ENCODE measurements at places on chromosomes 11 and 22. TPM values are rescaled to one million over a fixed set of nuclear protein-coding genes. Genes with fewer than 3 reads are reported as not detected.

Gene BTG4
- not detected for total RNA-seq

Gene TRIM49
- not detected for total RNA-seq

Gene RABL2B
- 36.7 TPM for total RNA-seq

Gene POGLUT3
- total RNA-seq = 22.0 TPM

Gene GSTT2
- 5.1 TPM for total RNA-seq

Gene RBMXL2
- 0.12 TPM for total RNA-seq

Gene OR52N4
- total RNA-seq = not detected

Gene GLYAT
- not detected for total RNA-seq

Gene C11orf65
- total RNA-seq = 1.3 TPM

Gene DDIAS
- 17.1 TPM for total RNA-seq

Gene C22orf31
- not detected for total RNA-seq

Gene FAM180B
- total RNA-seq = not detected

Gene KCNA4
- not detected for total RNA-seq

Gene GGT1
- total RNA-seq = 14.0 TPM

Measured in HCT116 (cell line).